ENCODE measurements at places on chromosomes 2 and 18.

DNA sequence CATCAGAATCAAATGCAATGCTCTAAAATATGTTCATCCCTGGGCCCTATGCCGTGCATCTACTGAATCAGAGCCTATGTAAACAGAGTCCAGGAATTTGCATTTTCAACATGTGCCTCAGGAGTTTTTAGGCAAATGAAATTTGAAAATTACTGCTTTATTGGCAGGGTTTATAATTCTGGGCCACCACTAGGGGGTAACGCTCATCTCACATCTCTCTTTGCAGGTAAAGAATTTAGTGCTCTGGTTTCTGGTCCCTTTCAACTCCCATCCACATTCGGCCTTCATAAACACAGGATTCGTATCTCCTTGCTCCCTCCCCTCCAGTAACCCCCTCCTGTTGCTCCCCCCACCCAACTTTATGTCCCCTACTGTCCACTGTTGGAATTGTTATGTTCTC is 49.3 kb downstream of the LYPD6B start:
- DNase-seq = no peak

- DNase-seq = no peak
These were observed 17.3 kb downstream of the PTPN18 start for GRCh38 chr2:130372833-130373807.

DNA sequence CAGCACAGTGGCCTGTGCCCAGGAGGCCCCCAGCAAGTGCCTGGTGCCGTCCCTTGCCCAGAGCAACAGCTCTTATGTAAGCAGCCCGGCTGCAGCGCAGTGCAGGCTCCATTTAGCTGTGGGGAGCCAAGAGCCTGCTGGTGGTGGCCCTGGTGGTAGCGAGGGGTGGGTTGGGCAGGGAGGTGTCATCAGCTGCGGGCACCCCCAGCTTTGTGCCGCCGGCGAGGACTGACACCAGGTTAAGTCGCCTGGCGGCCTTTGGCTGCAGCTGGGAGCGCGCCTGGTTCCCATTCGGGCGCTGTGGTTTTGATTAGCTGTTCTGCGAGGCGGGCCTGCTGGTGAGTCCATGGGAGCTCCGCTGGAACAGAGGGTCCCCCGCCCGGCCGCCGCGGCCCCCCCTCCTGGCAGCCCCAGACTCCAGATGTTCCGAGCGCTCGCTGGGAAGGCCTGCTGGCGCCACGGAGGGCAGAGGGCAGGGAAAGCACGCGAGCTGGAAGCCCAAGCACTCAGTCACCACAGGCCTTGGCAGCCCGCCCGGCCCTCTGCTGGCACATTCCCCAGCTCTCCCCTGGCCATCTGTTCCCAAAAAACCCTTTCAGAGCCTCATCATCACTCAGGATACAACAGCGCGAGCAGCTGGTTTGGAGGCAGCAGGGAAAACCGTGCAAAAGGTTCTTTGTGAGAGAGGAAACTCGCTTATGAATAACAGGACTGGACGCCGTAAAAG is 18.4 kb downstream of the ATOH8 start:
- DNase-seq = peak; percentile 99

GRCh38 chr2:71858071-71858470 is 289.6 kb downstream of the CYP26B1 start:
- DNase-seq = no peak

- DNase-seq = peak; percentile 37
These were observed 4.0 kb upstream of the WNT10A start for GRCh38 chr2:218876562-218877219.

DNA sequence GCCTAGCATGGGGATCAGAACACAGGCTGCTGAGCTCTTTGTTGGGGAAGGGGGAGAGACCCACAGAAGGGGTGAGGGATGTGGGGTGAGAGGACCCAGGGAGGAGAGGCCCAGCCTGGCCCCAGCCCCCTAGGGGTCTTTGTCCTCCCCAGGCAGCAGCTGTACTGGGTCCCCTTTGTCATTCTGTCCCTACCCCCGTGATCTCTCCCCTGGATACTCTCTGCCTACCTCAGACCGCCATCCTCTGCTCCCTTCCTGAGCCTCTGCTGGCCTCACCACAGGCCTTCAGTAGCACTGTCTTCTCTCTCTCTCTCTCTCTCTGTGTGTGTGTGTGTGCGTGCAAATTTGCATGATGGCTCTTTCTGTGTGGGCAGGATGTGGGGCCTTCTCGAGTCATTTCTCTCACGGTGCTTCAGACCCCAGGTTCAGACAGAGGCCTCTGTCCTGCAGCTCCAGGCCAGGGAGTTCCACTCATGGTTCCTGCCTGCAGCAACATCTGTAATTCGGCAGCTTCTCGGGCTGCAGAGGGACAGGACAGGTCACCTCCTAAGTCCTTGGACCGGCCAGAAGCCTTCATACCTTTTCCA is 1.4 kb downstream of the PSD4 start:
- DNase-seq = no peak

- no peak for DNase-seq
These were observed 136.0 kb upstream of the GLI2 start for GRCh38 chr2:120599656-120600055.

GRCh38 chr2:195486987-195487644 is 169.9 kb upstream of the SLC39A10 start:
- DNase-seq = no peak

GRCh38 chr2:10590742-10591141 is 99.0 kb downstream of the NOL10 start:
- no peak for DNase-seq

- DNase-seq = no peak
These were observed 1.4 kb upstream of the ZFAND2B start for GRCh38 chr2:219205165-219205538.

DNA sequence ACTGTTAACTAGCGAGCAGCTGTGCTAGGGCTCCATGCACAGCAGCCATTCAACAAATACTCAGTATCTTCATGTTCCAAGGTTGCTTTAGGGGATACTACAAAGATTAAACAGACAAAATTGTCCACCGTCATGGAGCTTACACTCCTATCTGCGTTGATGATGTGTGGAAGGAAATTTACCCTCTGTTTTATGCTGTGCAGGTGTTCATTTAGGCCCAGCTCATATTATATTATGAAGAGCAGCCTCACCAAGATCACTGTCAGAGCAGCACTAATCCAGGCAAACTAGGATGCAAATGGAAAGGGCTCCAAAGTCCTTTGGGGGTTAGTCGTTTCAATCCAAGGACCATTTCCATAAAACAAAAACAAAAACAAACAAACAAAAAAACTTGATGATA is 13.4 kb upstream of the WIPF1 start:
- no peak for DNase-seq

DNA sequence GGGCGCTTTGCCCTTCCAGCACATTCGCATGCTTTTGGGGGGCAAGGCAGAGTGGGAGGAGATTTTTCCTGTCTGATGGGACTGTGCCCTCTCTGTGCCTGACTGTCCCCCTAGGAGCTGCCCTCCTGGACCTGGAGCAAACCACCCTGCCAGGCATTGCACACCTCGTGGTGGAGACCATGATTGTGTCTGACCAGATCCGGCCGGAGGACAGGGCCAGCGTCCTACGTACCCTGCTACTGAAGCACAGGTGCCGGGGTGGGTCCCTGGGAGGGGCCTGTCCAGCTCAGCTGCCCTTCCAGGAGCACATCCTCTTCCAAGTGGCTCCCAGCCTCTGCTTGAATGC is 5.3 kb downstream of the SLC4A3 start:
- no peak for DNase-seq

GRCh38 chr2:212592695-212593094 is 54.1 kb upstream of the ERBB4 start:
- DNase-seq = no peak

DNA sequence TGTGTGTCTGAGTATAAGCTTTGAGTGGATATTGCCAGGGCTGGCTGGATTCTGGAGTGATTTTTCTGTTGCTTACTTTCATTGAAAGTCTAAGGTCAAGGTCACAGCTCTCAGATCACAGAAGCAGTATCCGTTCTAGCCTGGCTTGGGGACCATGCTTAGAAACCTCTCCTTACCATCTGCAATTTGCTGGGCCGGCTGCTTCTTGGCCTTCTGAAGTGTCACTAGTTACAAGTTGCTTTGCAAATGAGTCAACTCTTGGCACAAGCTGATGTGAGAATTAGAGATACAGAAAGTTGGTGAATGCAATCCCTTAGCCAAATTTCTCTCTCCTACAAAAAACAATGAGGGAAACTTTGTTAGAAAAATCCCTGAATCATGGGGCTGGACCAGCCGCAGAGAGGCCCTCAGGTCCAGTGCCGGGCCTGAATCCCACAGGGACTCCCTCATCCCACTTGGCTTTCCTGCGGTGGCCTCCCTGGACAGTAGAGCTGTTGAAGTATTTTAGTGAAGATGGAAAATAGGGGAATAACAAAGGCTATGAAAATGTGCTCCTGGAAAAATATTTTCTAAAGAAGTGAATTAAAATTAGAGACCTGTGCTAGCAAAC is 92.7 kb upstream of the CNGA3 start:
- peak; percentile 16 for DNase-seq

DNA sequence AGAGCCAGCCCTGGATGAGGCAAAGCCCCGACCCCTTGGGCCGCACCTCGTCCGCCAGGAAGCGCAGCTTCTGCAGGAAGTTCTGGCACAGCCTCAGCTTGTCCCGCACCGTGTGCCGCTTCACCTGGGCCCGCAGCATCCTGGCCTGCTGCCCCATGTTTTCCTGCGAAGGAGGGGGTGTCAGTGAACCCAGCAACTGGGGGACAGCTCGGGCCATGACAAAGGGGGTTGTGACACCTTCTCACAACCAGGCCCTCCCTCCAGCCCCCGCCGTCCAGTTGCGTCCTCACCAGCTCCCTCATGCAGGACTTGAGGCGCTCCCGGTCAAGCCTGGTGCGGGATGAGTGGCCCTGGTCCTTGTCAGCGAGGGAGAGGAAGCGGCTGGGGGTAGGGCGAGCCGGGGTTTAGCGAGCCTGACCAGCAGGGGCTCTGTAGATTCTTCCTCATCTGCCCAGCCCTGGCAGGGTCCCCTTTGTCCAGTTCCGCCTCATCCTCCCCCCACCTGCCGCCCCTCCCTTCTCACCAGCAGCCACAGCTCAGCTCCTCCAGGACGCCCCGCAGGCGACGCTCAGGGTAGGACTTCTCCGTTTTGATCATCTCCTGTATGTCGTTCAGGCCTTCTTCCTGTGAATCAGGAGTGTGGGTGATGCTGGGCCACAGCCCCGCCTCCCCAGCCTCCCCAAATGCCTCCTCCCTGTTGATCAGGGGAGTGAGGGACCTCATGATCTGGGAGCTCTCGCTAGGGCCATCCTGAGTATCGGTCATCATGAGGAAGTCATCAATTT is 606 bp downstream of the OTOF start:
- no peak for DNase-seq

DNA sequence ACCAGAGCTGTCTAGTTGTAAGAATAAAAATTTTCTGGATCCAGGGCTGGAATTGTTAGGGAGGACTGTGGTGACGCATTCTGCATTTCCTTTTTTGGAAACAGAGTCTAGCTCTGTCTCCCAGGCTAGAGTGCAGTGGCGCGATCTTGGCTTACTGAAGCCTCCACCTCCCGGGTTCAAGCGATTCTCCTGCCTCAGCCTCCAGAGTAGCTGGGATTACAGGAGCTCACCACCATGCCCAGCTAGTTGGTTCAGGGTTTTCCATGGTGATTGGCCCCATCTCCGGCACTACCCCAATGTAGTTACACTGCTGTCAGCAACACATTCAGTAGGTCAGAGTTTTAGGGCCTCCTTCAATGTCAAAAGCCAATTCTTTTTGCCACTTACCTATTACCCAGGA is 58.6 kb upstream of the RNF152 start:
- no peak for DNase-seq

GRCh38 chr2:240466579-240467148 is 31.2 kb downstream of the GPC1 start:
- no peak for DNase-seq

- DNase-seq = no peak
These were observed 69.2 kb downstream of the TRIP12 start for GRCh38 chr2:229852565-229852964.

GRCh38 chr2:69216535-69217332 is 170.3 kb downstream of the GFPT1 start:
- DNase-seq = no peak
